NCI-H510A (cell line): ENCODE measurements at places on chromosomes 3 and 15.

DNA sequence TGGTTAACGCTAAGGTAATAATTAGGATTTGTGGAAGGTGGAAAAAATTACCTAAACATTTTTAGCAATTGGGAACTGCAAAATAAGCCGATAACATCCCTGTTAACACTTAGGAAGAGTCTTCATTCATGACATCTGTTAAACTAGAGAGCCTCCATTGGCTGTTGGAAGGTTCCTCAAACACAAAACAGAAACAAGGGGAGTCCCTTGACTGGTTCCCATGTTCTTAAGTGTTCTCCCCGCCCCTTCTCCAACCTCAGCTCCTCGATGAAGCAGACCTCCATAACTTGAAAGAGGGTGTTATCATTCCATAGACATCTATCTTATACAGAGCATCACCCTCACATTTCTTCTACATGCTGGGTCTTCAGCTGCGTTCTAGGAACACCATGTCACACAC, 2.5 kb downstream of the SLC22A13 start:
- no peak for DNase-seq

- no peak for DNase-seq
These were observed 59.7 kb downstream of the MAP4 start for GRCh38 chr3:47956521-47956920.

DNA sequence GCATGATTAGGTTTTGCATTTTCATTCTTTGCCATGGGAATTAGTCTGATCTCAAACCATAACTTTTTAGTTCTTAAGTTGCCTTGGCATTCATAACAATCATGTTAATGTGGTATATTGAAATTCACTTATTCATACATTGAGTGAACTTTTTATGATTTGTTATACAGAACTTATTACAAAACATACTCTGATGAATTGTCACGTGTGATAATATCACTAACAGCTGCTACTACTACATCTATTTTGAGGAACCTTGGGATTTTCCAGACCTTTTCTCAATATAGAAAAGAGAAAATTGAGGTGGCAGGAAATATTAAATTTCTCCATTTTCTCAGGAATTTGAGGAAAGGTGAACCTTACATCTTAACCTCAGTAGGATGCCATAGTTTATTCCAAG, 9.2 kb downstream of the LXN start:
- DNase-seq: no peak

DNA sequence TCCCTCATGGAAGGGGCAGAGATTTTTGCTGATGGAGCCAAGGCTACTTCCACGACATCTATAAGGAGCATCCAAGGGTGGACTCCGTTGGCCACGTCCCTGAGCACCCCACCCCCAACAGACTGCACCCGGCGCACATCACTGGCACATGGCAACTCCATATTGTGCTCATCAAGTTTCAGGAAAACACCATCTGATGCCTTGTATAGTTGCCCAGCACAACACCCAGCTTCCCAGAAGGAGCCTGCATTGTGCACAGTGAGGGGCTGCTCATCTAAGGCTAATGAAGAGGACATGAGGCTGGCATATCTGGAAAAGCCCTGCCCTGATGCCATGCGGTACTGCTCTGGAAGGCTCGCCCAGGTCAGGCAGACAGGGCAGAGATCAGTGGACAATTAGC, 15.0 kb upstream of the CACNA2D2 start:
- no peak for DNase-seq

DNA sequence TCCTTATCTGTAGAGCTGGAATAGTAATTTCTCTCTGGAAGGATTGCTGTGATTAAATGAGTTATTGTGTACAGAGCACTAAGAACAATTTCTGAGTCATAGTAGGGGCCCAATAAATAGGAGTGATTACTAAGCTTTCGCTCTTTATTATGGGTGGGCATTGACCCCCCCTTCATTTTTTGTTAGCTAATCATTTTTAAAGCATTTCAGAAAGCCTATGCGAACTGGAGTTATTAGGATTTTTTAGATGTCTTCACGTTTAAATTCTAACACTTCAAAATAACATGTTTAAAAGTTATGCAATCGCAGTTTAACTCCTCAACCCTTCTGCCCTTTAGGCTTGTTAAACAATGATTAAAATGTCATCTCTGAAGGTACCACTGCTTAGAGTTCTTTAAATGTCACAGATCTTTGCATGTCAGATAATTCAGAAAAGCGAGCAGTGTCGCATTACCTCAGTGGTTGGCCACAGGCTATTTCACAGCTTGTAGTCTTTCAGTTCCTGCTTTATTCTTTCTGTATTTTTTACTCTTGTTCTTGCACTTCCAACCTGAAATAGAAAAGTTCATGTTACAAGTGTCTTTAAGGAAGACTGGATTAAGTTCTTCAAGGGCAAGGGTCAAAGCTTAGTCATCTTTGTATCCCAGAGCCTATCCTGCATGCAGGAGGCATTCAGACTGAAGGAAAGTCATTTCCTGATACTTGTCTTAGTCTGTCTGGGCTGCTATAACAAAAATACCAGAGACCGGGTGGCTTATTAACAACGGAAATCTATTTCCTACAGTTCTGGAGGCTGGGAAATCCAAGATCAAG, 102.9 kb downstream of the FNDC3B start:
- DNase-seq: no peak

GRCh38 chr3:64188810-64189560, 36.3 kb downstream of the PRICKLE2 start:
- no peak for DNase-seq

DNA sequence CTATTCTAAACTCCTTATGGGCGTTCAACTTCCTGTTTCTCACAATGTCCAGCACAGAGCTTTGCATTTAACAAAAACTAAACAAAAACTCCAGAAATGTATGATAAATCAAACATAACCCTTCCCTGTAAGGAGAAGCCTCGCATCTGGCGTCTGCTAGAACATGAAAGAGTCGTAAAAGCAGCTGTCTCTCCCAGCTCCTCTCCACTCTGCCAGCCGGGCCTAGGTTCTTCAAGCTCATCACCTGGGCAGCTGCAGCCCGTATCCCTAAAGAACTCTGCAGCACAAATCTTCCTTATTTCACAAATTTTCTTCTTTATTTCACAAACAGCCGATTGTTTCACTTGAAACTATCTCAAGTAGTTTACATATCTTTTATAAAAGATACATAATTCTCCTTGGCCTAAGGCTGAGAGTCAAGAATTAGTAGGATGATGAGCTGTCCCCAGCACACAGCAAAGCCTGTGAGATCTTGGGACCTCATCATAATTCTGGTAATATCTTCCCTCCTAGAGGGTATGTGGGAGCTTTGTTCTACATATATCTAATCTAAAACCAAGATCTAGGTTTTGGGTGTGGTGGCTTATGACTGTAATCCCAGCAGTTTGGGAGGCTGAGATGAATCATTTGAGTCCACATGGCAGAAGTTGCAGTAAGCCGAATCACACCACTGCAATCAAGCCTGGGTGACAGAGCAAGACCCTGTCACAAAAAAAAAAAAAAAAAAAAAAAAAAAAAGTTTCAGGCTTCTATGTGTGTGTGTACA, 35.3 kb downstream of the ANXA2 start:
- no peak for DNase-seq

- DNase-seq: no peak
These were observed 10.5 kb downstream of the SLC24A5 start for GRCh38 chr15:48131324-48131723.

- DNase-seq: no peak
These were observed 6.5 kb downstream of the TWF2 start for GRCh38 chr3:52232279-52233107.

GRCh38 chr15:63233667-63234423, 43.6 kb upstream of the APH1B start:
- no peak for DNase-seq

- no peak for DNase-seq
These were observed 400.8 kb upstream of the PROK2 start for GRCh38 chr3:72185549-72186399.

- no peak for DNase-seq
These were observed 225.2 kb upstream of the PRICKLE2 start for GRCh38 chr3:64450396-64450956.

- no peak for DNase-seq
These were observed 327 bp upstream of the CCDC13 start for GRCh38 chr3:42773409-42773751.

DNA sequence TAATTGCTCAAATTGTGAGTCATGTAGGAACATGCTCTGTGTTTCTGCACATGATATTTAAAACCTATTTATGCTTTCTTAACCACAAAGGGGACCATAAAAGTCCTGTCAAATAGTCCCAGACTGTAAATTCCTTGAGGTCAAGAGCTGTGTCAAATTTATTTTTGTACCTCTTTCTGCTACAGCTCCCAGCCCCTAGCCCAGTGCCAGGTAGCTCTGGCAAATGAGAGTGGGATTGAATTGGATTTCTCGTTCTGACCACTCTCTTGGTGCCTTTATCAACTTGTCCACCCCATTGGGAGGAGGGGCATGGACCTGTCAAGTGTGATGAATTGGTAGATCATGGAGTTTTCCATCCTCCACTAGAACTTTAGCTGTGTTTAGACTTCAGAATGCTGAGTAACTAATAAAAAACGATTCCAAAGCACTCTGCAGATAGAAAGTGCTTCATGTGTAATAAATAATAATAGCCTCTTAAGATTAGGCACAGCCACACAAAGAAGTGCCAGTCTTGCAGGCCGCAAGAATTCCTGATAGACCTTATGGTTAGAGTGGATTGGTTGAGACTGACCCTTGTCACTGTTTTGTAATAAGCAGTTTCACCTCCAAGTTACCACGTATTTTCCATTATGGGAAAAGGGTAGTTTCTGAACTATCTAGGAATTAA, 120.4 kb downstream of the LPP start:
- DNase-seq: no peak

- DNase-seq: no peak
These were observed 105.0 kb downstream of the EDEM1 start for GRCh38 chr3:5292512-5292911.

DNA sequence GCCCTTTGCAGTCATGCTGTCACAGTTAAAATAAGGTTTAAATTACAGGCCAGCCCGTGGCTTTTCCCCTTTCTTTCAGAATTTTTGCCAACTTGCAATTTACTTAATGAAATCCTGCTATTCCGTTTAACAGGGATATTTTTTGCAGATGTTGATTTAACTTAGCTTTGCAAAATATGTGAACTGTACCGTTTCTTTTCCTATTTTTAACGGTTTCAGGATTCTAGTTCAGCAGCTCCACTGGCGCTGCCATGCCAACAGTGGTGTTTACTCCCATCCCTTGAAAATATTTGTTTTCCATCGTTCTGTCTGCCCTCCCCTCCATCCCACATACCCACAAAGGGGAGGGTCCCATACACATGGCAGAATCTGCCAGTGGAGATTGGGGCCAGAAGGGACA, 54.3 kb downstream of the SMAD6 start:
- DNase-seq: no peak

DNA sequence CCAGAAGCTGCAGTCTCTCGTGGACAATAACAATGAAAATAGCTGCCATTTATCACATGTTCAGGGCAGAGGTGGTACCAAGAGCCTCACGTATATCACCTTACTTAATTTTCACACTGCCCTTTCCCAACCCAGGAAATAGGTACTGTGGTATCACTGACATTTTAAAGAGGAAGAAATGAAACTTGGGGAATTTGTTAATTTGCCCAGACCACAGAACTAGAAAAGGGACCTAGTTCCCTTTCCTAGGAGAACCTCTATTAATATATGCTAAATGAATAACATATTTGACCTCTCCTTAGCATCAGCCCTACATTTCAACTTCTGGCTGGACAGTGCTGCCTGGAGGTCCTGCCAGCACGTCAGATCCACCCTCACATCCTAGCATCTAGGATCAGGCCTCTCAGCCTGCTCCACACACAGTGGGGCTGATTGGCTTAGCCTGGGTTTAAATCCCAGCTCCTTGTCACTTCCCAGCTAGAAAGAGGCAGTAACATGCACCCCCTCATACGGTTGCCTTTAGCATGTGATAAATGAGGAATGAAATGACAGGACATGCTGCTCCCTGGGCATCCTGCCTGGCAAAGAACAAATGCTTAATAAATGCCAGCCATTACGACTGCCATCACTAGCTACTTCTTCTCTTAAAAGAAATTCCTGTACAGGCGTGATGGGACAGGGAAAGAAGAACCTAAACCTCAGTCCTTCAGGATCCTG, 95.1 kb upstream of the TNFAIP8L3 start:
- DNase-seq: no peak

GRCh38 chr15:101394056-101394630, 95.4 kb downstream of the PCSK6 start:
- no peak for DNase-seq

DNA sequence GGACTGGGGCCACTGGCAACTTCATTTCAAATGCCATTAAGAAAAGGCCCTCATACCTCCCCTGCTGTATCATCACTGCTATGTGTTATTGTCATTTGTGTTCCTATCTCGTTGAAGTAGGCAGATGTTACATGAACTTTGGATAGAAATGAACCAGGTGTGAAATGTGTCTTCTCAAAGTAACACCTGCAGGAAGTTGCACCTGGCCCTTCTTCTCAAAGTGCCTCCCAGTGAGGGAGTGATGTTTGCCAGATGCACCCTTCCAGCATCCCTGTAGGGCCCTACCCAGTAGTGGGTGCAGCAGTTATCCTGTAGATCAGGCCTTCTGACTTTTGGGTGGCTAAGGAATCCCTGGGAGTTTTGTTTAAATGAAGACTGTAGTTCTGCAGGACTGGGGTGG, 197.7 kb upstream of the CTNNB1 start:
- DNase-seq: peak; percentile 65
